ENCODE measurements at places on chromosomes 3 and 15.

DNA sequence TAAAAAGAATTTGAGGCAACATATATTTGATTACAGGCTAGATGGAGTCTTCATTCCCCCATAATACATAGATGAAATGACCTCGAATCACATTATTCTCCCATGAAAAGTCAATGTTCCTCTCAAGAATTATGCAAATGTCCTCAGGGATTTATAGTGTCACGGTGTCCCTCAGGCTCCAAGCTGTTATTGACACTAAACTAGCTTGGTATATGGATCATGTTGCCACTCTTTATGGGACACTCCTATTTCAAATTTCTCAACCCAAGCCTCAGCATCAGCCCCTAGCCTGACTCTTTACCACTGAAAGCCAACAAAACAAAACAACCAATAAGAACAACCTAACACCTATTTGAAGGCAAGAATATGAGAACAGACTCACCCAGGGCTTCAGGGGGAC, 139.8 kb downstream of the TPRG1 start:
- H3K4me1 ChIP-seq, result no peaks in the 10 kb centered on the region
- DNase-seq, result no peak
- peaks cover 7% of the 10 kb centered on the region for H3K27me3 ChIP-seq
- no peak overlapping the region for H3K27ac ChIP-seq
- H3K4me3 ChIP-seq, result no peak overlapping the region

- H3K4me1 ChIP-seq, result no peaks in the 10 kb centered on the region
- no peak for DNase-seq
- H3K27me3 ChIP-seq, result peaks cover 37% of the 10 kb centered on the region
- no peak overlapping the region for H3K27ac ChIP-seq
- H3K36me3 ChIP-seq, result no peaks in the 10 kb centered on the region
- H3K4me3 ChIP-seq, result no peak overlapping the region
Observed at GRCh38 chr3:51279448-51279847, 105.6 kb upstream of the MANF start.

GRCh38 chr15:98614681-98615080, 33.7 kb upstream of the IGF1R start:
- DNase-seq, result no peak
- H3K4me3 ChIP-seq, result no peak overlapping the region
- no peaks in the 10 kb centered on the region for H3K36me3 ChIP-seq
- peaks cover 4% of the 10 kb centered on the region for H3K27me3 ChIP-seq
- H3K27ac ChIP-seq, result no peak overlapping the region

DNA sequence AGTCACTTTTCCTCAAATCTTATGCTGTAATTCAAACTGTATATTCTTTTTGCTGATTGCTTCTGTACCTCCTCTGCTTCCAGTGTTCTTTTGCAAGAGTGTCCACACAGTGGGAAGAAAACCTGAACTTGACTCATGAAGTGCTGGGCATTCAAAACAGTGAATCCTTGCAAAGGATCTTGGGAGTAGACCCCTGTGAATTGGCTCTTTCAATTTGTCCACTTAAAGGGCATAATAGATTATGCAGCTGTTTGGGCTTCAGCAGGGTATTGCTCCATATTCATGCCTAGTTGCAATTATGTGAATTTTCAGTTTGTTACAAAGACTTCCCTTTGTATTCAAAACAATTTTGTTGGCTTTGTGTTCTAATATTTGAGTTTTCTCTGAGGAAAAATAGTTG, 11.4 kb downstream of the ZFAND6 start:
- H3K36me3 ChIP-seq, result no peaks in the 10 kb centered on the region
- no peaks in the 10 kb centered on the region for H3K27me3 ChIP-seq
- H3K4me3 ChIP-seq, result no peak overlapping the region
- H3K4me1 ChIP-seq, result peaks cover 32% of the 10 kb centered on the region
- H3K27ac ChIP-seq, result no peak overlapping the region

- no peak for DNase-seq
- no peak overlapping the region for H3K27ac ChIP-seq
- no peaks in the 10 kb centered on the region for H3K36me3 ChIP-seq
- H3K4me1 ChIP-seq, result no peaks in the 10 kb centered on the region
- H3K27me3 ChIP-seq, result peaks cover 2% of the 10 kb centered on the region
- no peak overlapping the region for H3K4me3 ChIP-seq
Observed at GRCh38 chr3:158085358-158085757, 20.9 kb downstream of the SHOX2 start.

- no peak overlapping the region for H3K4me3 ChIP-seq
- DNase-seq, result no peak
- no peaks in the 10 kb centered on the region for H3K36me3 ChIP-seq
- no peak overlapping the region for H3K27ac ChIP-seq
Observed at GRCh38 chr3:164851905-164852304, 226.4 kb downstream of the SI start.

- H3K36me3 ChIP-seq, result no peaks in the 10 kb centered on the region
- H3K27ac ChIP-seq, result no peak overlapping the region
- peak; percentile 49 for DNase-seq
- H3K4me3 ChIP-seq, result peak overlapping the region; percentile 63
Observed at GRCh38 chr15:48644827-48645557, 517 bp downstream of the FBN1 start.

DNA sequence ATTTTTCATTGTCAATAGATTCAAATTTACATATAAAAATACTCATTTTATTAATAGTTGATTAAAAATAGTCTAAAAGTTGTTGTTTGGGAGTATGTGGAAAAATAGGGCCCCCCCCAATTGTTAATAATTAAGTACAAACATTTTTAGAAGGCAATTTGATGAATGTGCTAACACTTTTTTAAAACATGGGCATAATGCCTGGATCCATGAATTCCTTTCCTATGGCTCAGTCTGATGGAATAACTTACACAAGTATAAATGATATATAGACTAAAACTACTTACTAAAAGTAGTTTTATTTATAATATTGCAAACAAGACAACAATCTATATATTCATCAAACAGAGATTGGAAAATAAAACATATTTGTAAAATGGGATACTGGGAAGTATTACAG, 247.2 kb upstream of the LRRN1 start:
- H3K27ac ChIP-seq, result no peak overlapping the region
- H3K27me3 ChIP-seq, result no peaks in the 10 kb centered on the region
- H3K4me1 ChIP-seq, result no peaks in the 10 kb centered on the region

DNA sequence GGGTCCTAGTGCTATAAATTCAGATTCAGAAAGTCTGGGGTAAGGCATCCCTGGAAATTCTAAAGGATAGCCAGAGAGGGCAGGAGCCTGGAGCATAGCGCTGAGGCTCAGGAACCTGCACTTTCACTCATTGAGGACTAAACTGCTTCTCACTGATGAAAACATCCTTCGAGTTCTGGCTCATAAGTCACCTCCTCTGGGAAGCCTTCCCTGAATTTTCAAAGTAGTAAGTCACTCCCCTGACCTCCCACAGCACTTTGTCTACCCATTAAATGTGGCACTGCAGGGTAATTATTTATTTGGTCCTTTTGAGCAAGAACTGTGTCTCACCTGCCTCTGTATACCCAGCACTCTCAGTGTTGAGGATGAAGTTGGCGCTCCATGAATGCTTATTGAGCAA, 30.9 kb downstream of the HRH1 start:
- H3K4me3 ChIP-seq, result no peak overlapping the region
- peaks cover 17% of the 10 kb centered on the region for H3K27me3 ChIP-seq
- H3K4me1 ChIP-seq, result no peaks in the 10 kb centered on the region
- H3K36me3 ChIP-seq, result no peaks in the 10 kb centered on the region

- no peaks in the 10 kb centered on the region for H3K36me3 ChIP-seq
- H3K27ac ChIP-seq, result no peak overlapping the region
Observed at GRCh38 chr3:193333229-193333628, 45.3 kb downstream of the ATP13A5 start.

DNA sequence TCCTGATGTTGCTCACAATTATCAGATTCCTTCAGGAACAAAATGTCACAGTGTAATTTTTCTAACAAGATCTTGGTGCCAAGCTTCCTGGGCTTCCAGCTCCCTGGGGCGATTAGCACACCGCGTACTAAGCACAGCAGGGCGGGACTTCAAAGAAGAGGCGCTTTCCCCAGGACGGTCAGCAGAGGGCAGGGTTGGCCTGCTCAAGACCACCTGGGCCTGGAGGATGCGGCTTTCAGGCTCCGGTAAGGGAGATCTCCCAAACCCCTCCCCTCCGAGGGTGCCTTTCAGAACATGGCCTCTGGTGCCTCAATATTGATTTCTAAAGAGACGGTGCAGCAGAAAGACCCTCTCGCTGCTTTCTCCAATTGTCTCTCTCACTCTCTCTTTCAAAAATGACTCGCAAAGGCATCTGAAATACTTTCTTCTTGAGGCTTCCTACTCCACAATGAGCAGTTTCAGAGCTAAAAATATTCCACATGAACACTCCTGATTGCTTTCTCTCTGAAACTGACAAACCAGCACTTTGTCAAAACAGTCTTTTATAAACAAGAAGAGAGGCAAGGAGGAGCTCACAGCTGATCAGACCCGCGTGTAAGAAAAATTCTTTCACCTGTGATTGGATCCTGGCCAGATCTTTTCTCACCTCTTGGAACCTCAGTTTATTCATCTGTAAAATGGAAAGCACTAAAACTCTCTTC, 154.0 kb downstream of the ADAMTS9 start:
- no peak overlapping the region for H3K4me3 ChIP-seq
- no peaks in the 10 kb centered on the region for H3K4me1 ChIP-seq
- no peaks in the 10 kb centered on the region for H3K36me3 ChIP-seq

DNA sequence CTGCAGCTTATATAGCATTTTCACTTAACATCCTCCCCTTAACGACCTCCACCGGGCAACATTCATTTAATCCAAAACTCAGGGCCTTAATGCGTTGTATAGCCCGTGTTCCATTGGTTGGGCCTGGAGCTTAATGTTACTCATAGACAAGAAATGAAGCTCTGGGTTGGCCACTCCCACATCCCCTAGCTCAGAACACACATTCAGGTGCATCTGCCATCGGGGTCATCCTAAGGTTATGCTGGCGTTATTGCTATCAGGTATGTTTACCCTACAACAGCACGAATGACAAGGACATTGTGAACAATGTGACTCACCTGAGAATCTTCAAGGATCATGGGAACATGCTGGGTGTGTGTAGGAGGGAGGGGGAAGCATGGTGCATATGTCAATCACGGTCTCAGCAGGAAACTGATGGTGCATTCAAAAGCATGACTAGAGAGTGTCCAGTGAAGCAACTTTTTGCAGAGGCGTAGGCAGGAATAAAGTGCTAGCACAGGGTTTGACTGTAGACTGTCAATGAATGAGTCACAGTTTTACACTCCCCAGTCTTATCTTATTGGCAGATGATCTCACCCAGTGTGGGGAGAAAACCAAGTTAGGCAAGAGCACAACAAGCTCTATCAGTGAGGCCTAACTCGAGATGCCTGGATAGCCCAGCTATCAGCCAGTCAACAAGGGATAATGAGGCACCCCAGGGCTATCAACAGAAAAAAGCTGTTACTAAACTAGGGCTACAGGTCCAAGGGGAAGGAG, 402.1 kb upstream of the MCTP2 start:
- no peak overlapping the region for H3K27ac ChIP-seq
- H3K4me1 ChIP-seq, result no peaks in the 10 kb centered on the region
- no peak overlapping the region for H3K4me3 ChIP-seq

DNA sequence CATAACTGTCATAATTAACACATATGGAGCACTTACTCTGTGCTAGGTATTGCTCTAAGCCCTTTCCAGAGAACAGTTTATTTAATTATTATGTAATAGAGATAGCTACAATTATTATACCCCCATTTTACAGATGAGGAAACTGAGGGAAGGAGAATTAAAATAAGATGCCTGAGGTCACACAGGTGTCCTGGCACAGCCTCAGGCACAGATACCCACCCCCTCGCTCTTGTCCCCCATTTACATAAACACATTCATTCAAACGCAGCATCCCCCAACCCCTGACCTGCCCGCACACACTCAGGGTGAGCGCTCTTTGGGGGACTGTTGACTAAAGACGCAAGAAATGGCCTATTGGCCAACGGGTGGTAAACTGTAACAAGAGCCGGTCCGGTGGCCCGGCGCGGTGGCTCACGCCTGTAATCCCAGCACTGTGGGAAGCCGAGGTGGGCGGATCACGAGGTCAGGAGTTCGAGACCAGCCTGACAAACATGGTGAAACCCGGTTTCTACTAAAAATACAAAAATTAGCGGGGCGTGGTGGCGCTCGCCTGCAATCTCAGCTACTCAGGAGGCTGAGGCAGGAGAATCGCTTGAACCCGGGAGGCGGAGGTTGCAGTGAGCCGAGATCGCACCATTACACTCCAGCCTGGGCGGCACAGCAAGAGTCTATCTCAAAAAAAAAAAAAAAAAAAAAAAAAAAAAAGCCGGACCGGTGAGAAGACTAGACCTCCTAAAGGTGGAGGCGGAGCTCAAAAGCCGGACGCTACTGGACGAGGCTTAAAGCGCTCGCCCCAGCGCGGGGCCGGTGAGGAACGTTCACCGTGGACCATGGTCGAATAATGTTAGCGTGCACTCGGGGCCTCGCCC, 1.9 kb upstream of the ISL2 start:
- no peaks in the 10 kb centered on the region for H3K4me1 ChIP-seq
- H3K36me3 ChIP-seq, result no peaks in the 10 kb centered on the region
- H3K27me3 ChIP-seq, result peaks cover 2% of the 10 kb centered on the region

DNA sequence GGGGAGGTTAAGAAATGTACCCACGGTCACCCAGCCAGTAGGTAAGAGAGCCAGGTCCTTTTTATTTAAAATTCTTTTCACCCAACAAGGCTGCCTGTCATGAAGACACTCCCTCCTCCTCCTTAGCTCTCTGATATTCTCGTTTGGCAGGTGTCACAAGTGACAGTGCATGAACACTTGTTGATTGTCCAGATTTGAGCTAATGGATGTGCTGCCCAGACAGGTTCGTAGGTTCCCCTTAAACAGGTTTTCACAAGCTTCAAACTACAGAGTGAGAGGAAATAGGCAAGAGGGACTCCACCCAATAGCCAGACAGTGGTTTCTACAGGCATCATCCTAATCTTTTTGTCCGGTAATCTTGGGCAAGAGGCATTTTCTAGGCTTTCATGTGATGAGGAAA, 32.2 kb downstream of the ATP13A4 start:
- no peak overlapping the region for H3K4me3 ChIP-seq
- no peak for DNase-seq
- H3K36me3 ChIP-seq, result no peaks in the 10 kb centered on the region
- H3K27me3 ChIP-seq, result no peaks in the 10 kb centered on the region

DNA sequence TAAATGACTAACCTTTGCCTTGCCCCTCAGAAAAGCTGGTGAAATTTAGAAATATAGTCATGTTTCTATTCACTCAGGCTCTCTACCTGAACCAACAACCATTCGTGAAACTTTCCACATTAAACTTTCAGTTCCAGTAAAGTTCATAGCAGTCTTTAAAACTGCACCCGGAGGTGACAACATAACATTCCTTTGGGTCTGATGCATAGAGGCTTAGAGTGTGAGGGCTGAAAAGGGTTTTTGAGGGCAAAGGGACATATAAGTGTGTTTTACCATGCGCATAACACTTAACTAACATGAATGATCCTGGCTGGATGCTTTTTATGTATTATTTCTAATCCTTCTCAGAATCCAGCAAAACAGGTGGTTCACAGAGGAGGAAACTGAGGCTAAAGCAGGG, 471.7 kb upstream of the MCTP2 start:
- no peak for DNase-seq
- H3K4me1 ChIP-seq, result 0 out of 2 replicates have a peak, but pooled peaks cover 2% of the 10 kb centered on the region
- no peaks in the 10 kb centered on the region for H3K27me3 ChIP-seq
- no peaks in the 10 kb centered on the region for H3K36me3 ChIP-seq

Measured in DND-41 (cell line).